Amniotic epithelial cell (primary cell): ENCODE measurements at places on chromosomes 5 and 9.

DNA sequence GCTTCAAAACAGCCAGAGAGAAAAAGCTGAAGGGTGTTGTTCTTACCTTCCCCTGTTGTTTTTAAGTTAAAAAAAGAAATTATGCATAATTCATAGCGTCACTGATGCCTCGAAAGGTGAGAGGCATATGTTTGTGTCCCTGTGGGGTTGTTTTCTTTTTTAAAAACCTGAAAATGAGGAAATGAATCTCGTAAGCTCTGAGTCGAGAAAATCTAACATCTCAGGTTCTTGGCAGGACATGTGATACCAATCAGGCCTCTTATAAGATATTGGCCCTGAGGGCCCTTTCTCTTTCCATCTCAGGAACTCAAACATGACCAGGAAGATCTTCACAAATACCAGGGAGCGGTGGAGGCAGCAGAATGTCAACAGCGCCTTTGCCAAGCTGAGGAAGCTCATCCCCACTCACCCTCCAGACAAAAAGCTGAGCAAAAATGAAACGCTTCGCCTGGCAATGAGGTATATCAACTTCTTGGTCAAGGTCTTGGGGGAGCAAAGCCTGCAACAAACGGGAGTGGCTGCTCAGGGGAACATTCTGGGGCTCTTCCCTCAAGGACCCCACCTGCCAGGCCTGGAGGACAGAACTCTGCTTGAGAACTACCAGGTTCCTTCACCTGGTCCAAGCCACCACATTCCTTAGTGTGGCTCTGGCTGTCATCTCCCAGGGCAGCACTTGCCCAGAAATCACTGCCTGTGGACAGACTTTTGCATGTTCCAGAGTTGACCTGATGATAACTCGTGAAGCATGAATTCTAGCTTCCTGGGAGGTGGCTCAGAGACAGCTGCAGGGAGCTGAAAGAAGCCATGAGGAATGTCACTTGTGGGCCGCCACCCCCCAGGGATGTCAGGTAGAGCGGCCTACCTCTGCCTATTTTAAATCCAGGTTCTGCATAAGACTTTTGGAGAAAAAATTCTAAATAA, at the start of gene TAL2:
TAL2 (plus strand) TSS at position 274 of the 921 bp plus-strand sequence; CDS start at position 314, 40 bp downstream.
- DNase-seq = no peak

DNA sequence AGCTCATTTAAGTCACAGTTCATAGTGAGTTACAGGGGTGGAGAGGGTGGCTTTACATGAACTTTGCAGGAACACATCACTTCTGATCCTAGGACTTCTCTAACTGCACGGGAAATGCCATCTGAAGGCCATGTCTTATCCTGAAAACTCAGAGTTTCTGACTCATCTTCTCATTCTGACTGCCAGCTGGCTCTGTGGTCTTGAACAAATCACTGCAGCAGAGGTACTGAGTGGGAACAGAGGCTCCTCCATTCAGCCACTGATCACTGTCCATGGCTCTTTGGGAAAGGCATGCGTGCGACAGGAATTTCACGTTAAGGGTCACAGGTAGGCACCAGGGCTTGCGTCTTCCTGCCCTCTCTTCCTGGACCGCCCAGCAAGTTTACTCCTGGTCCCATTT, 114.6 kb upstream of the LRRTM2 start:
- peak; percentile 66 for DNase-seq

GRCh38 chr5:103435136-103435889, 127.3 kb downstream of the NUDT12 start:
- DNase-seq = no peak

DNA sequence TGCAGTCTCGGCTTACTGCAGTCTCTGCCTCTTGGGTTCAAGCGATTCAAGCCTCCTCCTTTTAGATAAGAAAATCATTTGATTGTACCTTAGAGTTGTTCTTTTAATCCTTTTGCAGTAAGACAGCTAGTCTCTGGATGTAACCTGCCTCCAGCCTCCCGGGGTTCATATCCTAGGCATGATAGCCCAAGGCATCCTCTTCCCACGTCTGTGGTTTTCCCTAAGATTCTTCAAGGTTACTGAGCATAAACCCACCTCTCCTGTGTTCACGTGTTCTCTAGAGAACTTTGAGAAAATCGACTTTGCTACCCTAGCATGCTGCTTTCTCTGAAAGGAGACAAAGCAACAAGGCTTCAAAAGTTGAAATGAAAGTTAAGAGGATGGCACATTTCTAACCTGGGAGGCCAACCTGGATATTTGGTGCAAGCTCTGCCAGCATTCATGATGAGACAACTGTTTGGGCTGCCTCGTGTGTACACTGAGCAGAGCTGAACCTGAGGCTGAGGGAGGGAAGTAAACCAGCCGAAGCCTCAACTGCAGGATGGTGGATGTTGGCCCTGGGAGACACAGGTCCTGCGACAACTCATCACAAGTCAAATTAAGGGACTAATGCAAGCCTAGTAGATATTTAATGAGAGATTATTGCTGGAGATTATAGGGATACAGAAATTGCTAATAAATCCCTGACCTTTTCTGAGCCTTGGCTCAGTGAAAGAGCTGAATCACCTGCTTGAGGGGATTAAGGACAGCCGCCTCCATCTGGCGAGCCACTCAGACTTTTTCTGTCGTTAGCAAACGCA, 261.8 kb downstream of the ARHGAP26 start:
- DNase-seq = no peak

DNA sequence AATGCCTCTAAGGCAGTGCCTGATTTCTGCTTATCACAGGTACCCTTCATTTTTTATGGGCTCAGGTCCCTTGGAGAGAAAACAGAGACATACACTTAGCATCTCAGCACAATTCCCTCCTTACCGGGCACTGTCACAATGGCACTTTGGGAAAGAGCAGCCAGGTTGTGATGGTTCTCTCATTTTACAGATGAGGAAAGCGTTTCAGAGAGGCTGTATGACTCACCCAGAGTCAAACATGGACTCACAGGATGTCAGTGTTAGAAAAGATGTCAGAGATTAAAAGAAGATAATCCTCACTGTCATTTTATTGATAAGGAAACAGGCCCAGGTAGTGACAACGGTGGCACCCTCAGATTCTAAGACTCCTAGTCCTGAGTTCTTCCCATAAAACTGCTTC, 12.0 kb upstream of the SLC31A2 start:
- DNase-seq = no peak

- no peak for DNase-seq
These were observed 39.6 kb downstream of the RGS3 start for GRCh38 chr9:113503131-113503541.

DNA sequence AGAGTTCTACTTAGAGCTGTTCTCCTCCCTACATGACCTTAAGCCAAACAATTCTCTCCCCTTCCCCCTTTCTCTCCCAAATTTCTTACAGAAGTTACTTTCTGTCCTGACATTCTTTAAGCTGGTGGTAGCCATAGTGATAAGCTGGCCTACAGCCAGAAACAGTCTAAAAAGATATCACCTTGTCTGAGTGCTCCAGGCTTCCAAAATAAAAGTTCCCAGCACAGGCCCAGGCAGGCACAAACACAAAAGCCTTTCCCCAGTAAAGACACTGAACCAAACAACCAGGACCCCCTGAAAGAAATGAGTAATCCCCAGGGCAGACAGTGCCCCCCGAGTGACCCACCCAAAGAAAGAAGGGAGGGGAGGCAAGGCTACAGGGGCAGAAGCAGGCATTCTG, 19.2 kb downstream of the SIL1 start:
- DNase-seq = peak; percentile 58

DNA sequence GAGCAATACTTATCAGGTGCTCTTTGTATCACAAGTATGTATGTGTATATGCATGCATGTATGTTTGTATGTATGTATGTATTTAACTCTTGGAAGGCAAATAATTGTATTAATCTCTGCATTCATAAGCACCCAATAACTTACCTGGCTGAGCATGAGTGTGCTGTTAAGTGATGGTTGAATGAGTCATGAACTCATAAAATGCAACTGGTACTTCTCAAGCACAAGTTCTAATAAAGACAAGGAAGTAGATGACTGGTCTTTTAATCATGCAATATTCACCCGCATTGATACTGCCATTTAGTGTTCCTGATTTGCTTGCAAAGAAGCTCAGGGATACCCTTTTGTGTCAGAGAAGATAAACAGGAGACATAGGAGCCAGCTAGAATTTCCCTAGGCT, 204.9 kb upstream of the TRPM3 start:
- DNase-seq = no peak

GRCh38 chr5:179166171-179166885, 106.2 kb downstream of the ZNF354C start:
- DNase-seq = no peak

- peak; percentile 69 for DNase-seq
These were observed 21.1 kb upstream of the ISCA1 start for GRCh38 chr9:86303316-86303975.

- peak; percentile 18 for DNase-seq
These were observed 17.4 kb downstream of the ENC1 start for GRCh38 chr5:74623006-74623611.

DNA sequence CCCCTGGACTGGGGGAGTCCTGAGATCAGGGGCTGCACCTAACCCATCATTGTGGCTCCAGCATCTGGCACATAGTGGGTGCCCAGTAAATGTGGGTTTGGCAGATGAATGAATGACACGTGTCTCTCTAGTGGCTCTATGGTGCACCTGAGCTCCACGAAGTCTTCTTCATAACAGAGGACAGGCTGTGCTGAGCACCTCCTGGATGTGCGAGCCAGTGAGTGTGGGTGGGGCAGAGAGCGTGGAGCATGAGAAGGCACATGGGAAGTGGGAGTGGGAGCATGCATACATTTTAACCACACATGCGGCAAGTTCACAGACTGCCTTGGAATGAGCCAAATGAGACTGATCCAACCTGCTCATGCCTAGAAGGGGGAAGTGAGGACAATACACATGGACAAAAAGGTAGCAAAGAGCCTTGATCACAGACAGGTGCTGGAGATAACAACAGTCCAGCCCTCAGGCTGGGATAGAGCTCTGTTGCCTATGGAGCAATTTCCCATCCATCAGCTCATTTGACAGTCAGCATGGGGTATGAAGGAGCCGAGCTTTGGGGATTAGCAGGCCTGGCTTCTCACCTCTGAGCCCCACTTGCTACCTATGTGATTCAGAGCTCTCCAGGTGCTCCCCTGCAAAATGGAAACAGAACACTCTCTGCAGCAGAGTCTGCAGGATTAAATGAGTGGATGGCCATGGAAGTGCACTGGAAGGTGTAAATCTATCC, 76.2 kb upstream of the TBC1D2 start:
- DNase-seq = peak; percentile 56

- no peak for DNase-seq
These were observed 4.8 kb upstream of the KCNMB1 start for GRCh38 chr5:170393958-170394357.

DNA sequence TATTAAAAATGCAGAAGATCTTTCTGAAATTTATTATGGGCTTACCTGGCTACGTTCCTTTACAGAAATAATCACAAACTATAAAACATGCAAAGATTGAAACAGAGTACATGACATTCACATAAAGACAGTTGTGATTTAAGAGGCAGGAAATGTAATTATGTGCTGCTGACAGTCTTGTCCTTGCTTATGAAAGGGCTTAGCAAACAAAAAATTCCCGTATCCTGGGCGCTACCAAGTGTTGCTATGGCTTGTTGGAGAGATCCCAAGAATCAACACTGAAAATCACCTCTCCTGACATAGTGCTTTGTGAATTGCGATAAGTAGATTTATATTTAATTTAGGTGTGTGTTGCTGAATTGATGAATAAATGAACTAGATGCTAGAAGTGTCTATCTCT, 352.5 kb upstream of the C9orf72 start:
- DNase-seq = no peak

GRCh38 chr5:40001796-40002195, 577.0 kb upstream of the DAB2 start:
- no peak for DNase-seq

GRCh38 chr9:72363236-72363635, 1.8 kb downstream of the ZFAND5 start:
- no peak for DNase-seq

DNA sequence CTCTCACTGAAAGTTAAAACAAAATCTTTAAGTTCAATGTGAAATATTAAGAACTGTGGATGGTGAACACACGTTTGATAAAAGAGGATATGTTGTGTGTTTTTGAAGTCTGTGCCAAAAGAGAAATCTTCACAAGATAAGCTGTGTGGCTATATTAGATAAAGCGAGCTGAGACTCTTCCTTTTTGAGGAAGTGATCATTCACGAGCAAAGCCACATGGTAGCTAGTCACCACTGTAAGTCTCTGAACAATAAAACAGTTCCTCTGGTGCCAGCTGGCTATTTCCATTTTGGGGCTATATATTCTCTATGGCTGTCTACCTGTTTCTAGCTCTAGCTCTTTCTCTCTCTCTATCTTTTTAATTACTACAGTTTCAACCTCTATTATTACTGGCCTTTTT, 1849.2 kb upstream of the C9orf72 start:
- no peak for DNase-seq

DNA sequence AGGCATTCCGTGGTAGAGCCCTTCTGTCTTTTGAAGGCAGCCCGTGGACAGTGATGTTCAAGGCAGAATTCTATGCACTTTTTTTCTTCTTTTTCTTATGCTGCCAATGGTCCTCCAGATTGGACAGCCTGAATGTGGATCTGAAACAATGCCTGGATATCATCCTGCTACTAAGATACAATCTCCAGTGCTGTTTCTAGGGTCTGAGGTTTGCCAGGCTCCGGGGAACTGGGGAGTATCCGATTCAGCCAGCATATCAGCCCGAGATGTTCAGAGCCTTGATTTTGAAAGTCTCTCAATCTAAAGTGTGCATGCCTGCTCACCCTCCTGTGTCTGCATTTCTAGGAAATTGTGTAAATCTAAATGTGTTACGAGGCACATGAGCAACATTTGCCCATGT, 103.8 kb upstream of the WWC1 start:
- peak; percentile 47 for DNase-seq

DNA sequence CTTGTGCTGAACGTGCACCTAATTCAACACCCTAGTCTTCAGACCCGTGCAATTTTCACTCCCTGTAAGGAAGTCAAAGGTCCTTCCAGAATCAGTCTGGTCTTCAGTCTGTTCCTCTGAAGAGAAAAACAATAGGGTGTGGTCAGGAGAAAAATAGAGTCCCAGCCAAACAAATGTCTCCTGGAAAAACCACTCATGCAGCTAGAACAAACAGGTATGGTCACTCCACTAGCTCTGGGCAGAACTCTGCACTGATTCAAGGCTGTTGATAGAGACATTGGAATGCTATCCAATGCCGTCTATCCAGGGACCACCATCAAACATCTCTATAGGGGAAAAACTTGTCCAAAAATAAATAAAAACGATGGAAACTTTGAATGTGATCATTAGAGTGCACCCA, 81.8 kb upstream of the MAP3K1 start:
- no peak for DNase-seq

- DNase-seq = no peak
These were observed 12.5 kb downstream of the CARD6 start for GRCh38 chr5:40853632-40854192.
